B cell (primary cell): ENCODE measurements at places on chromosomes 4 and X. TPM values are rescaled to one million over a fixed set of nuclear protein-coding genes. Genes with fewer than 3 reads are reported as not detected.

Gene DGAT2L6
- polyA plus RNA-seq = not detected in 2 replicates

- H3K27ac ChIP-seq = peak overlapping the region; percentile 76
- peaks cover 49% of the 10 kb centered on the region for H3K4me1 ChIP-seq
- no peaks in the 10 kb centered on the region for H3K27me3 ChIP-seq
- no peak overlapping the region for H3K4me3 ChIP-seq
These were observed 71.8 kb downstream of the TMA16 start for GRCh38 chr4:163566257-163566796.

DNA sequence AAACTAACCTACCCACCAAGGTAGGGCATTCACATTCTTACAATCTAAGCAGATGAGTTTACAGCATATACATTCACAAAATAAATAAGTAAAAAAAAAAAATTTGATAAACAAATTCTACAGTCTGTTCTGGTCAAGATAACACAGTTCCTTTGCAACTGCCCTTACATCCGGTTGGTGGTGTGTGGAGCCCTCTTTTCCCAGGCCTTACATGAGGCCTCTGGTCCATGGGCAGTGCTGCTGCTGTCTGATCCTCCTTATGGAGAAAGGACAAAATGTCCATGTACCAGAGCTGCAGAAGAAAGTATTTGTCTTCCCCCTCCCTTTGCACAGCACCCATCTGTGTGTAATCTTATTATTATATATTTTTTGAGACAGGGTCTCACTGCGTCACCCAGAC, 2.2 kb upstream of the SEPTIN11 start:
- no peak for DNase-seq
- H3K27ac ChIP-seq = no peak overlapping the region
- H3K27me3 ChIP-seq = no peaks in the 10 kb centered on the region
- H3K4me1 ChIP-seq = peaks cover 16% of the 10 kb centered on the region
- H3K36me3 ChIP-seq = no peaks in the 10 kb centered on the region
- no peak overlapping the region for H3K4me3 ChIP-seq

Gene MID1
- polyA plus RNA-seq = 0.15 and 0.20 TPM in 2 replicates

DNA sequence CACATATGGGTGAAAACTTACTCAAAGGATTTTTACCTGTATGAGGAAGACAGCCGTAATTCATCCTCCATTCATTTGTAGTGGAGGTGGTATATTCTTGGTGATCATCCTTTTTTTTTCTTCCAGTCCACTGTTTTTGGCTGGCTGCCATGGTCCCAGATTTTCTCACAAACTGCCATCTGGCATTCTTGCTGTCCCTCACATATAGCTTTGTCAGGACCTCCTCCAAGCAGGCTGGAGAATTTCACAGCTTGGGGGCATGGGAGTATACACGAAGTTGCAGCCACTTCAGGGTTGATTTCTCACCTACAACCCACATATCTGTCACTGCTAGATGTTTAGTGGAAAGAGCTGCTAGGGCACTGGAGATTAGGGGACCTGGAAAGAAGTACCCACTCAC, 401.0 kb downstream of the IL1RAPL1 start:
- no peaks in the 10 kb centered on the region for H3K4me1 ChIP-seq
- H3K36me3 ChIP-seq = no peaks in the 10 kb centered on the region
- no peak overlapping the region for H3K4me3 ChIP-seq
- no peak overlapping the region for H3K27ac ChIP-seq

Gene CCNA2
- polyA plus RNA-seq = 0.42 and 0.84 TPM in 2 replicates

- H3K36me3 ChIP-seq = no peaks in the 10 kb centered on the region
- H3K4me3 ChIP-seq = no peak overlapping the region
- H3K27ac ChIP-seq = no peak overlapping the region
- H3K4me1 ChIP-seq = no peaks in the 10 kb centered on the region
- no peaks in the 10 kb centered on the region for H3K27me3 ChIP-seq
These were observed 584.6 kb downstream of the GABRG1 start for GRCh38 chr4:45539142-45539814.

GRCh38 chr4:10730019-10730418, 45.5 kb upstream of the CLNK start:
- no peaks in the 10 kb centered on the region for H3K36me3 ChIP-seq
- H3K27me3 ChIP-seq = no peaks in the 10 kb centered on the region
- H3K4me1 ChIP-seq = peaks cover 31% of the 10 kb centered on the region
- DNase-seq = no peak

DNA sequence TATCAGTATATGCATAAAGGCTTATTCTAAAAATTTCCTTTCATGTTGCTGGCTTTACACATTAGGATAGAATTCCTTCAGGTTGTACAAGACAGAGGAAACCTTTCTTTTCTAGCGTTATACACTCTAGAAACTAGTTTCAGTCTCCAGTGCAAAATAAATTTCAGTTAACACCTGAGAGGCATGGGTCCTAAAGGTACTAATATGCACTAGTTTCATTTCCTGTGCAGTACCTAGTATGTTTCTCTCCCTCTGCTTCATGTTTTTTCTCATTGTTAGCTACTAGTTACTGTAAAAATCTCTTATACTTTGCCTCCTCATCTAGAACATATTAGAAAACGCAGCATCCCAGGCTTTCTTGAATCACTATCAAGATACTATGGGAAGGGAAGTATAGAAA, 54.0 kb downstream of the SNX25 start:
- H3K27ac ChIP-seq = peak overlapping the region; percentile 43
- H3K36me3 ChIP-seq = peaks cover 4% of the 10 kb centered on the region
- H3K27me3 ChIP-seq = no peaks in the 10 kb centered on the region
- peaks cover 27% of the 10 kb centered on the region for H3K4me1 ChIP-seq

- H3K36me3 ChIP-seq = no peaks in the 10 kb centered on the region
- H3K4me3 ChIP-seq = no peak overlapping the region
- DNase-seq = no peak
- H3K27me3 ChIP-seq = no peaks in the 10 kb centered on the region
- H3K27ac ChIP-seq = no peak overlapping the region
- peaks cover 3% of the 10 kb centered on the region for H3K4me1 ChIP-seq
These were observed 29.9 kb downstream of the BEX3 start for GRCh38 chrX:103406256-103406655.

Gene SASH3
- polyA plus RNA-seq = 224 and 291 TPM in 2 replicates

GRCh38 chrX:102067966-102068723, 57.3 kb upstream of the TCEAL2 start:
- peak; percentile 14 for DNase-seq
- H3K27me3 ChIP-seq = no peaks in the 10 kb centered on the region
- H3K36me3 ChIP-seq = no peaks in the 10 kb centered on the region

Gene H2AZ1
- polyA plus RNA-seq = 105 and 164 TPM in 2 replicates

- H3K4me1 ChIP-seq = no peaks in the 10 kb centered on the region
- H3K27ac ChIP-seq = no peak overlapping the region
- no peaks in the 10 kb centered on the region for H3K27me3 ChIP-seq
- H3K4me3 ChIP-seq = no peak overlapping the region
- no peaks in the 10 kb centered on the region for H3K36me3 ChIP-seq
These were observed 246.0 kb downstream of the DCTD start for GRCh38 chr4:182671231-182671630.

Gene CXorf65
- polyA plus RNA-seq = 24.8 and 49.6 TPM in 2 replicates

DNA sequence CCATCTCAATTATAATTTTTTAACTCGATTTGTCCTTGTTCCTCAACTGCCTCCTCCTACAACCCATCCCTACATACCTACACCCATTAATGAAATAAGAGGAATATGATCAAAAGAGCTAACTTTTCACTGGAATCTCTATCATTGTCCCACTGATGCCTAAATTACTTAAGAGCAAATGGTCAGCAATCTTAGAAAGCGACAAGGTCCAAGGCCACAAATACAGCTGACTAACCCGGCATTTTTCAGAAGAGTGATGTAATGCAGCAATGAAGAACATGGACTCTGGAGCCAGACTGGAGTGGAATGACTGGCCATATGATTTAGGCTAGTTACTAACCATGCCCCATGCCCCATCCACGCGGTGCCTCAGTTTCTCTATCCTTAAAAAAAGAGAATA, 56.2 kb downstream of the PPA2 start:
- DNase-seq = no peak
- no peaks in the 10 kb centered on the region for H3K27me3 ChIP-seq
- H3K36me3 ChIP-seq = peaks cover 2% of the 10 kb centered on the region
- no peak overlapping the region for H3K4me3 ChIP-seq

GRCh38 chr4:118175506-118175905, 141.2 kb downstream of the NDST3 start:
- DNase-seq = no peak
- H3K27me3 ChIP-seq = no peaks in the 10 kb centered on the region
- no peak overlapping the region for H3K27ac ChIP-seq
- no peaks in the 10 kb centered on the region for H3K4me1 ChIP-seq
- H3K4me3 ChIP-seq = no peak overlapping the region
- H3K36me3 ChIP-seq = no peaks in the 10 kb centered on the region

DNA sequence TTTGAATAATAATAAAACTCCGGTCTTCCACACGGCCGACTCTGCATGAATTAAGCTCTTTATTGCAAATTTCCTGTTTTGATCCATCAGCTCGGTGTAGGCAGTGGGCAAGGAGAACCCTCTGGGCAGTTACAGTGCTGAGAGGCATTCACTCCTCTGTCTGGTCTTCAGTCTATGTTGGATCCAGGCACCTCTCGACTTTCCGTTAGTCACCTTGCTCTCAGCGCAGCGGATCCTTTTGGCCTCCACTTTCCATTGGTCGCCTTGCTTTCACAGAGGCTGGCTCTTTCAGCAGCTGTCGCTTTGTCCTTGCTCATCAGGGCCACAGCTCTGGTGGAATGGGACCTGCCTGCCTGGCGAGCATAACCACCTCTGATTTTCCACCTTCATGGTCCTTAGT, 52.9 kb downstream of the TRMT44 start:
- H3K27me3 ChIP-seq = no peaks in the 10 kb centered on the region
- no peak overlapping the region for H3K27ac ChIP-seq
- no peak for DNase-seq
- no peaks in the 10 kb centered on the region for H3K36me3 ChIP-seq
- no peaks in the 10 kb centered on the region for H3K4me1 ChIP-seq

- H3K36me3 ChIP-seq = no peaks in the 10 kb centered on the region
- no peak overlapping the region for H3K4me3 ChIP-seq
- no peak for DNase-seq
- no peaks in the 10 kb centered on the region for H3K27me3 ChIP-seq
- no peak overlapping the region for H3K27ac ChIP-seq
These were observed 1.6 kb upstream of the GIMD1 start for GRCh38 chr4:106370214-106370613.

Gene TGIF2LX
- not detected in 2 replicates for polyA plus RNA-seq

GRCh38 chrX:18647621-18648020, 24.3 kb downstream of the RS1 start:
- H3K4me3 ChIP-seq = no peak overlapping the region
- no peaks in the 10 kb centered on the region for H3K36me3 ChIP-seq
- H3K27me3 ChIP-seq = no peaks in the 10 kb centered on the region
- no peaks in the 10 kb centered on the region for H3K4me1 ChIP-seq
- DNase-seq = no peak
- H3K27ac ChIP-seq = no peak overlapping the region

DNA sequence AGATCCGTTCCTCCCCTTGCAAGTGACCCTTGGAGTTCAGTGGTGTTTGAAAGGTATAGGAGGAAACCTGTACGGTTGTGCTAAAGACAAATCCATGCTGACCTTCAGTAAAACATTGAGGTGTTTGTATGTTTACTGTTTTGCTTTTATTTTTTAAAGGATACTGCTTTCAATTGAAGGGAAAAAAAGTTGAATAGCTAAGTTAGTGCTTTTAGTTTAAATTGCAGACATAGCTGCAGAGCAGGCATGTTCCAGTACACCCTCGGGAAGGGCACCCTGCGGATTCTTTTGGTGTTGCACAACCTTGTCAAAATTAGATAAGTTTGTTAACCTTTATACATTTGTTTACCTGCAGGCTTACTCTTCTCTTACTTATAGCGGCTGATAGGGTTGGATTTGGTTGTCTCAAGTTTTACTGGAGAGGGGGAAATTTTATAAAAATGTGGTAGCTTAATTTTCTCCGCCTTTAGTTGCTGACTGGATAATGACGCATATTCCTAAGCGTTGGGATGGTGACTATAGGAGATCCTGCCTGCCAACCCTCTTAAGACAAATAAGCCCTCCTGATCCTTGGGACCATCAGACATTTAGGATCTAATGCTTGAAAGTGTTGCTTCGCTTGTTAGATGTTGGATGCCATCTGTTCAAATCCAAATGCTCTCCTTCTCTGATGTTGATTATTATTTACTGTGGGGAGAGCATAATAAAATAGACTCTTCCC, 2.0 kb downstream of the RAPGEF2 start:
- H3K27ac ChIP-seq = no peak overlapping the region
- no peak for DNase-seq
- no peaks in the 10 kb centered on the region for H3K36me3 ChIP-seq
- no peaks in the 10 kb centered on the region for H3K27me3 ChIP-seq
- peaks cover 30% of the 10 kb centered on the region for H3K4me1 ChIP-seq

- H3K4me3 ChIP-seq = no peak overlapping the region
- no peaks in the 10 kb centered on the region for H3K4me1 ChIP-seq
- DNase-seq = no peak
- H3K27ac ChIP-seq = no peak overlapping the region
- peaks cover 18% of the 10 kb centered on the region for H3K36me3 ChIP-seq
- H3K27me3 ChIP-seq = no peaks in the 10 kb centered on the region
These were observed 108.6 kb downstream of the CENPC start for GRCh38 chr4:67436742-67437141.

Gene NEIL3
- polyA plus RNA-seq = not detected in 2 replicates

Gene NEXMIF
- 0.04 and 0.18 TPM in 2 replicates for polyA plus RNA-seq

GRCh38 chr4:176238157-176238610, 30.8 kb downstream of the ASB5 start:
- H3K27me3 ChIP-seq = no peaks in the 10 kb centered on the region
- no peak overlapping the region for H3K4me3 ChIP-seq
- H3K27ac ChIP-seq = no peak overlapping the region
- DNase-seq = no peak

GRCh38 chr4:72896515-72896914, 173.0 kb downstream of the COX18 start:
- H3K4me3 ChIP-seq = no peak overlapping the region
- no peaks in the 10 kb centered on the region for H3K27me3 ChIP-seq
- H3K4me1 ChIP-seq = no peaks in the 10 kb centered on the region
- H3K27ac ChIP-seq = no peak overlapping the region

- DNase-seq = no peak
- H3K27ac ChIP-seq = no peak overlapping the region
- no peaks in the 10 kb centered on the region for H3K36me3 ChIP-seq
- H3K4me1 ChIP-seq = no peaks in the 10 kb centered on the region
These were observed 115.0 kb downstream of the PJA1 start for GRCh38 chrX:69050051-69050765.

- H3K4me1 ChIP-seq = no peaks in the 10 kb centered on the region
- no peaks in the 10 kb centered on the region for H3K27me3 ChIP-seq
- H3K36me3 ChIP-seq = no peaks in the 10 kb centered on the region
- no peak overlapping the region for H3K4me3 ChIP-seq
These were observed 194.4 kb upstream of the RPL34 start for GRCh38 chr4:108425988-108426387.

GRCh38 chr4:72582853-72583252, 13.8 kb upstream of the ADAMTS3 start:
- H3K4me3 ChIP-seq = no peak overlapping the region
- no peaks in the 10 kb centered on the region for H3K4me1 ChIP-seq
- no peak for DNase-seq
- H3K27ac ChIP-seq = no peak overlapping the region
- no peaks in the 10 kb centered on the region for H3K27me3 ChIP-seq

Gene TMSB15A
- polyA plus RNA-seq = not detected in 2 replicates

Gene SPANXA1
- not detected in 2 replicates for polyA plus RNA-seq

GRCh38 chr4:126541820-126542219, 1090.9 kb upstream of the INTU start:
- no peaks in the 10 kb centered on the region for H3K4me1 ChIP-seq
- no peak overlapping the region for H3K4me3 ChIP-seq
- no peak for DNase-seq
